Brain pericyte (primary cell): ENCODE measurements at places on chromosomes 4 and X.

DNA sequence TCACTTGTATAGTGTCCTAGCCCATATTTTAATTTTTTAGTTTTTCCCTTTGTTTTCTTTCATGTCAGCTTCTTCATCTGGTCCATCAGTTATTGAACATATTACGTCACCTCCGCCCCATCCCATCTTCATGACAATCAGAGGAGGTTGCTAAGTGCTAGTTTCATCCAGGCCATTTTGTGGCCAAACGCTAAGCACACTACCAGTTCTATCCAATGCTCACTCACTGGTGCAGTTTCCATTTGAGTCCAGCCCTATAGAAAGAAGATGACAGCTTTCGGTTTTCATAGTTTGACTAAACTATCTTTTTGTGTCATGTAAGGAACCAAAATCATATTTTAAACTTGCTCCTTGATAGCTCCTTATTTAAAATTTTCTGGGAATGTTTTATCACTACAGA lies 304.2 kb downstream of the TENM3 start:
- no peak for DNase-seq

GRCh38 chrX:21725496-21725895 lies 32.4 kb downstream of the SMPX start:
- no peak for DNase-seq

DNA sequence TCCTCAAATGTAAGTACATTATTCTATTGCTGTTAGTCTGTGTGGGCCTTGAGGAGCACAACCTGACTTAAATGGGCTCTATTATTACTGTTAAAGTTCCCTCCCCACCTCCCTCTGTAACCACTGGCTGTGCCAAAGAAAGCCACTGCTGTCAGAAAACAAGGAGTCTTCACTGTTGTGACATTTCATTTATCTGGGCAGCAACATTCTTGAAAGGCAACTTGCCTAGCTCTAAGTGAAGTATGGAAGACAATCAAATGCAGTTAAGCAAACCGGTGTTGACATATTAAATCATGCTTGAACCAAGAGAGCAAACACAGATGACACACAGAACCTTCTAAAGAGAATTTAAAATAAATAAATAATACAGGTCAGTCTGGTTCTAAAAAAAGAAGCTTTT lies 81.0 kb downstream of the EPHA5 start:
- no peak for DNase-seq

GRCh38 chr4:77905651-77906263 lies 43.1 kb downstream of the MRPL1 start:
- DNase-seq, result no peak

- DNase-seq, result no peak
Observed at GRCh38 chr4:123838474-123838873, 441.9 kb downstream of the SPRY1 start.

DNA sequence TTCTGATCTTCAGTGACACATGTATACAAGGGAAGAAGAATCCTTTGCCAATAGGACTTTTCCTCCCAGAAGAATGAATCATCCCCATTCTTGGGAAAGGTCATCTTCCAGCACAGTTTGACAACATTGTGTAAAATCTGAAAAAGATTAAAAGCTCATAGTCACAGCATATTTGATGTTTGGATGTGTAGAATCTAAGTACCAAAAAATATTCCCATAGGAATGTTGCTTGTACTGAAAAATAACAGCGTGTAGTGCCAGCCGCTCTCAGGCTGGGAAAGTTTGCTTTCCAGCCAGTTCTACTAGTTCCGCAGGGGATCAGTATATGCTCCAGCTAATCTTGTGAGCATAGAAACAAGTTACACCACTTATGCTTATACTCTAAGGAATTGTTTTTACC lies 74.7 kb upstream of the IL13RA1 start:
- no peak for DNase-seq
